ENCODE measurements at places on chromosomes 4 and X. TPM values are rescaled to one million over a fixed set of nuclear protein-coding genes. Genes with fewer than 3 reads are reported as not detected.
A peak's percentile ranks its signal among the peaks of the same experiment; 100 is the strongest.

C1QTNF7 gene
- not detected for total RNA-seq

- H3K4me1 ChIP-seq, result peaks cover 14% of the 10 kb centered on the region
- no peaks in the 10 kb centered on the region for H3K36me3 ChIP-seq
- H3K27me3 ChIP-seq, result no peaks in the 10 kb centered on the region
- H3K4me3 ChIP-seq, result peak overlapping the region; percentile 71
- DNase-seq, result no peak
Measured at GRCh38 chr4:158929939-158930638, 161.3 kb downstream of the FNIP2 start.

GRCh38 chr4:102869569-102870197, 891 bp downstream of the CISD2 start:
- H3K27ac ChIP-seq, result peak overlapping the region; percentile 99
- peak overlapping the region; percentile 95 for H3K4me3 ChIP-seq
- peaks cover 52% of the 10 kb centered on the region for H3K4me1 ChIP-seq
- H3K36me3 ChIP-seq, result peaks cover 32% of the 10 kb centered on the region
- no peaks in the 10 kb centered on the region for H3K27me3 ChIP-seq
- DNase-seq, result no peak

MAGEB10 gene
- not detected for total RNA-seq

FRG2 gene
- total RNA-seq, result not detected

GRCh38 chrX:10379878-10380277, 223.1 kb downstream of the CLCN4 start:
- H3K4me1 ChIP-seq, result no peaks in the 10 kb centered on the region
- no peak overlapping the region for H3K4me3 ChIP-seq
- no peak for DNase-seq
- H3K36me3 ChIP-seq, result no peaks in the 10 kb centered on the region

BRS3 gene
- total RNA-seq, result not detected

- peak within 1 kb of the TSS; percentile 84 for H3K4me3 ChIP-seq
- H3K36me3 ChIP-seq, result no peaks in the 10 kb centered on the region
- peaks cover 3% of the 10 kb centered on the region for H3K27me3 ChIP-seq
Measured at GRCh38 chrX:101485212-101485949, at the start of gene ARMCX4. Gene ARMCX4, plus strand, starts transcription at chrX:101485456. Its CDS starts 3,134 bp downstream, at chrX:101488590.

DNA sequence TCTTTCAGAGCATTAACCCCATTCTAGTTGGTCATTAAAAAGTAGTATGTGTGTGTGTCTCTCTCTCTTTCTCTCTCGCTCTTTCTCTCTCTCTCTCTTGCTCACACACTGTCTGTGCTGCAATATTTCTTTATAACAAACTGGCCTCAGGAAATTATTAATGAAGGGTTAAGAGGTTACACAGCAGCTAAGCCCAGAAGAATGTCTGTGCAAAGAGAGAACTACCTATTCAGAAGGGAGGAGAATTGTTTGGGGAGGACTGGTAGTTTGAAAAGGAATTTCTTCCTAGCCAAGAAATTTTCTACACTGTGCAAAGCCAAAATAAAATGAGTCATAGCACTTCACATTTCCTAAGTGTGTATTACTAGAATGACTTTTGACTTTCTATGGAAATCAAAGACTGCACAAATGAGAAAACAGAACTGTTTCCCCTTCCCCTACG, 22.2 kb downstream of the PDGFC start:
- H3K27me3 ChIP-seq, result no peaks in the 10 kb centered on the region
- no peak overlapping the region for H3K27ac ChIP-seq
- no peak for DNase-seq
- no peaks in the 10 kb centered on the region for H3K36me3 ChIP-seq
- no peak overlapping the region for H3K4me3 ChIP-seq

DNA sequence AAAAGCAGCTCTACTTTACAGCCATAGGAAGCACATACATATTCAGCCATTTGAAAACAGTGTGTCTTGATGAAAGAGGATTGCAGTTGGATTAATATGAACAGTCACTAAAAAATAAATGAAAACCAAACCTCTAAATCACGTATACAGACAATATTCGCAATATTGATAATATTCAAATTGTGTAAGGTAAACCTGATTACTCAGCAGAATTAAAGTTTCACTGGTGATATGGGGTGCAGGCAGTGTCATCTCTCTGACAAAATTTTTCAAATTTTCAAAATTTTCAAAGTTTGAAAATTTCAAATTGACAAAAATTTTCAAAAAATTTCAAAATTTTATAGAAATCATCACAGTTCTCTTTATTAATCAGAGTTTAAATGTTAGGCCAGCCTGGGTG, 55.7 kb downstream of the FAT4 start:
- DNase-seq, result no peak
- H3K4me1 ChIP-seq, result no peaks in the 10 kb centered on the region
- H3K27ac ChIP-seq, result no peak overlapping the region
- no peaks in the 10 kb centered on the region for H3K36me3 ChIP-seq
- no peaks in the 10 kb centered on the region for H3K27me3 ChIP-seq

DNA sequence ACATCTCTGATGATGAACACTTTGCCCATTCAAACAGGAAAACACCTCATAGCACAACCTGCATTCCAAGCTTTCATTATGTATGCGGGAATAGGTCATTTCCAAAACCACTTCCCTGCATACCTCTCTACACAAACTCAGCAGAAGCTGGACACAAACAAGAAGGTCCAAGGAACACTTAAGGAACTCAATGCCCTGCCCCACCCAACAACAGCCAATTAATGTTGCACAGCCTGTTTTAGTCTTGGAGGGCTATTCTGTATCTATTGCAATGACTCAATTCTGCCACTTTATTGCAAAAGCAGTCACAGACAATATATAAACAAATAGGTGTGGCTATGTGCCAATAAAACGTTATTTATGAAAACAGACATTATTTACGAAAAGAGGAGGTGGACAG, 16.7 kb downstream of the OPHN1 start:
- no peak overlapping the region for H3K4me3 ChIP-seq
- no peaks in the 10 kb centered on the region for H3K36me3 ChIP-seq
- H3K27me3 ChIP-seq, result no peaks in the 10 kb centered on the region
- no peak for DNase-seq
- H3K27ac ChIP-seq, result no peak overlapping the region

RAB40A gene
- 0.26 TPM for total RNA-seq

DNA sequence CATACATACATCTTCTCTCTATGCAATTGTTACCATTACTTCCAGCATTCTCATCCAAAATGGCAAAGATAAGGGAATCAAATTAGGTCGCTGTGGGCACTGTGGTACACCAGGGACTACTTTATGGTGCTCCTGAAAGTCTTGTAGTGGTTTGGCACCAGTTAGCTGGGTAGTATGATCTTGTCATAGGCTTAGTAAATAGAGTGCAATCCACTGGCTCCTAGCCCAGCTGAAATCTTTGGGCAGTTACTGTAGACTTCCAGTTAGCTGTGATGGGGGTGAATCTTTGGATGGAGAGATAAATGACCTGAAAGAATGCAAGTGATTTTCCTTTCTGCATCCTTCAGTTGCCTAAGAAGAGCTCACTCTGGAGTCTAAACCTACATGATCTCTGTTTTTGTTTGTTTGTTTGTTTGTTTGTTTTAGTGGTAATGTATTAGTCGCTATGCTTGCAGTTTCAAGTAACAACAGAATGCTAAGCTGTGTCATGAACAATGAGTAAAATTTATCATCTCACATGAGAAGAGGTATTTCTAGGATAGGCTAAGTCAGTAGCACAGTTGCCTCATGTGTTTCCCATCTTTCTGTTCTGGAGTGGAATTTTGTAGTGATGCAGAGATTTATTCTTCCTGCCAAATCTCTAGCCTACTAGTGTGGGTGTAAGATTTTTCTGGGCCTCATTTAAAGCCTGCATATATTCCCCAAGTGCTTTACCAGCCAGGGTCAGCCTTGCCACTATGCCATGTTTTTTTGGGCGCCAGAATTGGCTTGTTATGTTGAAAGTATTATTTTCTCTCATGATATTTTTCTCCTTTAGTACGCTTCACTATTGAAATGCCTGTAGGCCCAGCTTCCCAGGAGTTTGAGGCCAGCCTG, 24.2 kb downstream of the HERC3 start:
- no peaks in the 10 kb centered on the region for H3K27me3 ChIP-seq
- no peak overlapping the region for H3K4me3 ChIP-seq
- DNase-seq, result no peak
- H3K36me3 ChIP-seq, result peaks cover 29% of the 10 kb centered on the region
- H3K4me1 ChIP-seq, result peaks cover 29% of the 10 kb centered on the region

KIF4A gene
- 28.8 TPM for total RNA-seq

DNA sequence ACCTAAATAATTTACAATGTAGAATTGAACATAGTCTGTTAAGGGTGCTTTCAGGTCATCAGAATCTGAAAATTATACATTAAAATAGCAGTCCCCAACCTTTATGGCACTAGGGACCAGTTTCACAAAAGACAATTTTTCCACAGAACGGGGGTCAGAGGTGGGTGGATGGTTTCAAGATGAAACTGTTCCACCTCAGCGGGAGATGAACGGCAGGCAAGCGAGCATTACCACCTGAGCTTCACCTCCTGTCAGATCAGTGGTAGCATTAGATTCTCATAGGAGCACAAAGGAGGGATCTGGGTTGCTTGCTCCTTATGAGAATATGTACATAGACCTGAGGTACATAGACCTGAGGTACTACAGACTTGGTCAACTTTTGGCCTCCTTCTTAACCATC, 29.0 kb downstream of the LRBA start:
- H3K36me3 ChIP-seq, result peaks cover 14% of the 10 kb centered on the region
- H3K27me3 ChIP-seq, result no peaks in the 10 kb centered on the region
- H3K4me3 ChIP-seq, result no peak overlapping the region
- no peak overlapping the region for H3K27ac ChIP-seq

DNA sequence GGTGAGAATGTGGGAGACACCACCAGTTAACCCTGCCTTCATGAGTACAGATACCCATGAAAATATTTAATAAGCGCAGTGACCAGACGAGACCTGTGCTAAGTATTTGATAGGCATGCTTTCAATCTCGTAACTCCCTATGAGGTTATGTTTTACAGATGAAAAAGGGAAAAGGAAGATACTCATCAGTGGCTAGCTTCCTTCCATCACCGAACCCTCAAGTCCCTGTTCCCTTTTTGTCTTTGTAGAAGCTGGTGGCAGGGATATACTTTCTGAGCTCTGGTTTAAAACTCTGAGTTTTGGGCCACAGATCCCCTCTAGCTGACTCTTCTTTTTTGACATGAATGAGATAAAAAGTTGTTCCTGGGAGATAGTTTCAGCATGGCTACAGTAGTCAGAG, 26.3 kb downstream of the AFF1 start:
- H3K27ac ChIP-seq, result peak overlapping the region; percentile 27
- no peaks in the 10 kb centered on the region for H3K27me3 ChIP-seq
- peaks cover 13% of the 10 kb centered on the region for H3K4me1 ChIP-seq
- DNase-seq, result no peak

UGT2B15 gene
- not detected for total RNA-seq

DNA sequence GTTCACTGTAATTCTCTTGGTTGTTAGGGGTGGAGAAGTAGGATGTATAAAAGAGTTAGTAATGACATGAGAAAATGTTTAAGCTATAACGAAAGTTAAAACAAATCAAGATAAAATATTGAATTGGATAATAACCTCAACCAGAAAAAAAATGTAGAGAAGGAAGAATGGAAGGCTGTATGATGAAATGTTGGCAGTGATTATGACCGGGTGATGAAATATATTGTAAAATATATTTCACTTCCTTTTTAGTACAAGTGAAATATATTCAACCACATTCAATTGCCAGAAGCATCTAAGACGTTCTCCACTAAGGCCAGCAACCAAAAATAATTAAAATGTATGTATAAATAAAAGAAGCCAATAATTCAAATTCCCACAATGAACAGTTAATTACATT, 309.3 kb upstream of the FGF13 start:
- H3K27ac ChIP-seq, result no peak overlapping the region
- H3K36me3 ChIP-seq, result no peaks in the 10 kb centered on the region
- H3K4me3 ChIP-seq, result no peak overlapping the region
- DNase-seq, result no peak
- H3K27me3 ChIP-seq, result no peaks in the 10 kb centered on the region

GRCh38 chr4:74675673-74676279, 118.5 kb downstream of the BTC start:
- no peak overlapping the region for H3K27ac ChIP-seq
- H3K4me1 ChIP-seq, result peaks cover 3% of the 10 kb centered on the region
- H3K36me3 ChIP-seq, result no peaks in the 10 kb centered on the region
- peaks cover 27% of the 10 kb centered on the region for H3K27me3 ChIP-seq

AP1S2 gene
- total RNA-seq, result 31.5 TPM

RNF212 gene
- total RNA-seq, result 7.3 TPM

ASB12 gene
- total RNA-seq, result not detected

GRCh38 chrX:150298841-150299551, 64.1 kb upstream of the MAMLD1 start:
- no peak overlapping the region for H3K27ac ChIP-seq
- H3K27me3 ChIP-seq, result no peaks in the 10 kb centered on the region
- no peaks in the 10 kb centered on the region for H3K36me3 ChIP-seq
- no peak for DNase-seq
- no peaks in the 10 kb centered on the region for H3K4me1 ChIP-seq
- H3K4me3 ChIP-seq, result no peak overlapping the region

GRCh38 chr4:78534286-78534955, 17.1 kb upstream of the ANXA3 start:
- DNase-seq, result no peak
- no peaks in the 10 kb centered on the region for H3K4me1 ChIP-seq

PHEX gene
- total RNA-seq, result 0.55 TPM

GDPD2 gene
- not detected for total RNA-seq

ZNF630 gene
- 3.7 TPM for total RNA-seq

DNA sequence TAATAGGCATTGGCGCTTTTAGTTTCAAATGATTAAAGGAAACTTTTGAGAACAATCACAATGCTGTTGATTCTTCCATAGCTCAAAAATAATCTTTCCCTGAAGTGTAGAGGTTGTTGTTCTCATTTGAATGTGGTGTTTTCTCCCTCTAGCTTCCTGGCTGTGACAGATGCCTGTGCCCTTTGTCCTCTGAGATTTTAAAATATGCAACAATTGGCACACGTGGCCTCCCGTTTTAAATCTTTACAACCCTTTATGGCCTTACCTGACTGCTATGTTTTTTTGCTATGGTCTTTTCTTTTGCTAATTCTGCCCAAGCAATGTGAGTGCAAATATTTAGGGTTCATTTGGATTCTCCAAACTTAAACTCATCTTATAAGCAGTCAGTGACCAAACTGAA, 22.9 kb upstream of the CASK start:
- no peaks in the 10 kb centered on the region for H3K36me3 ChIP-seq
- no peak for DNase-seq
- peaks cover 1% of the 10 kb centered on the region for H3K4me1 ChIP-seq
- H3K4me3 ChIP-seq, result no peak overlapping the region
- no peak overlapping the region for H3K27ac ChIP-seq

GRCh38 chr4:161762796-161763195, 401.0 kb downstream of the FSTL5 start:
- no peak for DNase-seq
- no peaks in the 10 kb centered on the region for H3K36me3 ChIP-seq
- H3K27me3 ChIP-seq, result no peaks in the 10 kb centered on the region
- H3K4me3 ChIP-seq, result no peak overlapping the region
- H3K27ac ChIP-seq, result no peak overlapping the region

RPA4 gene
- 0.82 TPM for total RNA-seq

HSFX4 gene
- not detected for total RNA-seq

DNA sequence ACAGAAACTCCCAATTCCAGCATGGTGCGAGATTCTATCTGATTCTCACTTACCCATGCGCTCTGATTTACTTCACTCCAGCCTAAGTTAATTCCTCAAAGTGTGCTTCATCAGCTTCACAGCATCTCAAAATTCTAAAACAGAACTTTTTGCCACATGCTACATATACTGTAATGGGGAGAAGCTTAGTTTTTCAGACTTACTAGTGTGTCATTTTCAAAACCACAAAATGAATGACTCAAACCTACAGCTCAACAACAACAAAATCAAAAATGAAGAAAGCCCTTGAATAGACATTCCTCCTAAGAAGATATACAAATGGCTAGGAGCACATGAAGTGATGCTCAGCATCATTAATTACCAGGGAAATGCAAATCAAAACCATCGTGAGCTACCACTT, 14.9 kb downstream of the IRF2 start:
- no peaks in the 10 kb centered on the region for H3K27me3 ChIP-seq
- H3K27ac ChIP-seq, result no peak overlapping the region
- H3K36me3 ChIP-seq, result peaks cover 32% of the 10 kb centered on the region
- peaks cover 52% of the 10 kb centered on the region for H3K4me1 ChIP-seq
- DNase-seq, result no peak

SLC16A2 gene
- 0.11 TPM for total RNA-seq
